ENCODE measurements at places on chromosomes 16 and 17. TPM values are rescaled to one million over a fixed set of nuclear protein-coding genes. Genes with fewer than 3 reads are reported as not detected.

DNA sequence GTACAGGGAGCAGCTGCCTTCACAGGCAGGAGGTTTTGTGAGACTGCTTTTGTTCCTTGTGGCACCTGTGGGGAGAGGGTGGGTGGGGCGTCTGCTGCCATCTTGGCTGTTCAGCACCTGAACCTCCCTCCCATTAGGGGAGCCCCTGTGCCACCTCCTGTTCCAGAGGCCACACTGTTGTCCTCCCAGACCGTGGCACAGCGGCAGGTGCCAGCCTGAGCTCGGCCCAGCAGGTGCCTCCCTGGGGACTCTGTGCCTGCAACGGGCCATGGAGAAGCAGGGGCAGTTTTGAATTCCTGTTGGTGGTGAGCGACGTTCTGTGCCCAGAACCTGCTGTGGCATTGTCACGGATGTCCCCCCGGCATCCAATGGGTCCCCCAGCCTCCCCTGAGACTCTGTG, 9.9 kb downstream of the LGALS3BP start:
- DNase-seq, result no peak

GRCh38 chr17:4327606-4328005, 38.9 kb downstream of the UBE2G1 start:
- DNase-seq, result no peak

- DNase-seq, result no peak
Measured at GRCh38 chr17:69870751-69871199, 204.2 kb upstream of the KCNJ16 start.

The C16orf92 gene
- total RNA-seq, result not detected

The XAF1 gene
- total RNA-seq, result 44.0 TPM

The TBC1D3C gene
- total RNA-seq, result not detected

The TEKT1 gene
- total RNA-seq, result not detected

The P2RX1 gene
- total RNA-seq, result 1.3 TPM

The SMIM5 gene
- 5.1 TPM for total RNA-seq

The KRT20 gene
- total RNA-seq, result not detected

The CPNE7 gene
- total RNA-seq, result not detected

Data from heart right ventricle (tissue), 16 donors.